Motor neuron (in vitro differentiated cells): ENCODE measurements at places on chromosomes 16 and 17.
A peak's percentile ranks its signal among the peaks of the same experiment; 100 is the strongest.

GRCh38 chr16:20853143-20853542 lies 46.8 kb downstream of the REXO5 start:
- ATAC-seq, result no peak

- peak; percentile 7 for ATAC-seq
These were observed 146.5 kb upstream of the PLCG2 start for GRCh38 chr16:81632392-81633146.

DNA sequence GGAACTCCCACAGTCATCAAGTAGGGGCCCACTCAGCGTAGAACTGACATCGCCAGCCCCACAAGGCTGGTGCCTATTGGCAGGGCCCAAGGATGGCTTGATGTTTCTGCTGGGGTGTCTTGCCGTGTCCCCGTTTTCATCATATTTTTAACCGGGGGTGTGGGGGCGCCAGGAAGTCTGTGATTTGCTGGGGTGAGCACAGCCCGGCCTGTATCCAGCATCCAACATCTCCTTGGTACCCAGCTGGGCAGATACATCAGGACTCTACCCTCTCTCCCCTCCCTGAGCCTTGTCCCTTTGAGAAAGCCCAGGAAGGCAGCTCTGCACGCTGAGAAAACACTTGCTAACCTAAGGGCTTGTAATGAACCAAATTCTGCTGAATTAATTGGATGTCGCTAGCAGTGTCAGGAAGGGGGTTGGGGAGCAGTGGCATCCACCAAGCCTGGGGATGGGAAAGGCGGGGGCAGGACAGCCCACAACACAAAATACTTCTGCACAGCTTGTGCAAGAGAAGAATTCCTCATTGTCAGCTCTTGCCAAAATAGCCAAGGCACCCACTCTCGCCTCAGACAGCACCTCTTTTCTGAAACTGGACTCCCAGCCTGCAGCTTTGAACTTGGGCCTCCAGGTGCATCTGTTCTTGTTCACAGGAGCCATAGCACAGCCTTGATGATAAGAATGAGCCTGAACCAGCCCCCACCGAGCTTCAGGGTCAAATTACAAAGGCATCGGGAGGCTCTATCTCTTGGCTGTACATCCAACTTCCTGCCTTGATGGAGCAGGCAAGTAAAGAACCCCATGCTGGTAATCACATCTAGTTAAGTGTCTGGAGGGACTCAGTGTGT lies 63.7 kb upstream of the LYRM9 start:
- no peak for ATAC-seq

- peak; percentile 80 for ATAC-seq
These were observed 123.5 kb upstream of the ZFHX3 start for GRCh38 chr16:73171380-73171779.

DNA sequence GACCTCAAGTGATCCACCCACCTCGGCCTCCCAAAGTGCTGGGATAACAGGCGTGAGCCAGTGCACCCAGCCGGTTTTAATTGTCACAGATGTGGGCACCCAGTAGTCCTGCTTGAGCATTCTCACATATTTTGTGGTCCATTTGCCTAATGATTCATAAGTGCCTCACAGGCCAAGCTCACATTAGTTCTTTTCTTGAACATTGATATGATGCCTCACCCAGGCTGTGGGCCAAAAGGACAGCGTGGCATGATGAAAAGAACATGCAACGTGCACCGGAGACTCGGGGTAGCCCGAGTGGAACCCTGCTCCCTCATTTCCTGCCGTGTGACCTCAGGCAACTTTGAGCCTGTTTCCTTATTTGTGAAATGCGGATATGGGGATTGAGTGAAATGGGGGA lies 181.9 kb downstream of the SNX29 start:
- no peak for ATAC-seq

GRCh38 chr16:24116046-24116776 lies 139.9 kb upstream of the CACNG3 start:
- ATAC-seq, result no peak

DNA sequence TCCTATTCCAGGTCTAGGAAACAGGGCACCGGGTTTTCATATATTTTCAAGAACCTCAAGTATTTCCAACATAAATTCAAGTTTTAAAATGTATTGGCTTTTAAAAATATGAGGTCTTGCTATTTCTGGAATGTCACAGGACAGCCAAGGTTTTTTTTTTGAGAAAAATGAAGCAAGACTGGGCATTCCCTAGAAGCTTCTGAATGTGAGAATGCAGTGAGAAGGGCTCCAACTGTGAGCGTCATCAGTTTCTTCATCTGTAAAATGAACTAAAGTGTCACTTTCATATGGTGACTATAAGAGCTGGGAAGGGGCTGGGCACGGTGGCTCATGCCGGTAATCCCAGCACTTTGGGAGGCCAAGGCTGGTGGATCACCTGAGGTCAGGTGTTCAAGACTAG lies 455.8 kb upstream of the MAF start:
- ATAC-seq, result no peak

DNA sequence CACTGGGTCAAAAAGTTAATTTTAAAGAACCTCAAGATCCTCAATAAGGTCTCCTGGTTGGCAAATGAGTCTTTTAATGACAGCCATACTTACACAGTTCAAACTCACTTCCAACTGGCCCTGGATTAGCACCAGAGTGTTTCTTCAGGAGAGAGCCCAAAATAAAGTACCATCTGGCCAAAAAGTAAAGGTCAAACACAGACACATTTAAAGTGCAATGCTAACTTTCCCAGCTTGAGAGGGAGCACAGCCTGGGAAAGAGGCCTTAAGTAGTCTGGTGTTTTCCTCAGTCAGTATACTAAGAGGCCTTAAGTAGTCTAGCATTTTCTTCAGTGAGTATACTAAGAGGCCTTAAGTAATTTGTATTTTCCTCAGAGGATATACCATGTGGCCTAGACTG lies 46.6 kb upstream of the ERN1 start:
- ATAC-seq, result no peak

DNA sequence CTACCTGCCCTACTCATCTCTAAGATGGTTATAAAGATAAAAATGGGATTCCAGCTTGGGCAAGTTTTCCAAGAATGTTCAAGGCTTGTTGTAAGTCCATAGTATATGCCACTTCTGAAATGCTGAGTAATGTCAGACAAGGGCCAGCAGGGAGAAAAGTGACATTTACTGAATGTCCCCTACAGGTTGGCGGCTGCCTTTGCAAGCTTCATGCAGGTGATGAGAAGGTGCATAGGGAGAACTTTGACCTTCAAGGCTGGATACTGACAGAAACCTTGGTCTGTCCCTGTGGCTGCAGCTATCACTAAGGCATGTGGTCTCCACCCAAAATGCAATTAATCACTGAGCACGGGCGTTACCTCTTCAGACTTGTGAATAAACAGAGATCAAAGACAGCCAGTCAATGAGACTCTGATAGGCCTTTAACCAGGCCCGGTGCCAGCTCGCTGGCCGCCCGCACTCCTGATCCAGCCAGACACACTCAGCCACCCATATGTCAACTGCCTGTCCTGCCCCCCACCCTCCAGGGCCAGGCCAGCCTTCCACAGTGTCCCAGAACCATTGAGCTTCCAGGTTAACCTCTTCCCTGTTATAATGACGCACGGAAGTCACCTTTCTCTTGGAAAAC lies 26.8 kb upstream of the AXIN2 start:
- peak; percentile 85 for ATAC-seq

DNA sequence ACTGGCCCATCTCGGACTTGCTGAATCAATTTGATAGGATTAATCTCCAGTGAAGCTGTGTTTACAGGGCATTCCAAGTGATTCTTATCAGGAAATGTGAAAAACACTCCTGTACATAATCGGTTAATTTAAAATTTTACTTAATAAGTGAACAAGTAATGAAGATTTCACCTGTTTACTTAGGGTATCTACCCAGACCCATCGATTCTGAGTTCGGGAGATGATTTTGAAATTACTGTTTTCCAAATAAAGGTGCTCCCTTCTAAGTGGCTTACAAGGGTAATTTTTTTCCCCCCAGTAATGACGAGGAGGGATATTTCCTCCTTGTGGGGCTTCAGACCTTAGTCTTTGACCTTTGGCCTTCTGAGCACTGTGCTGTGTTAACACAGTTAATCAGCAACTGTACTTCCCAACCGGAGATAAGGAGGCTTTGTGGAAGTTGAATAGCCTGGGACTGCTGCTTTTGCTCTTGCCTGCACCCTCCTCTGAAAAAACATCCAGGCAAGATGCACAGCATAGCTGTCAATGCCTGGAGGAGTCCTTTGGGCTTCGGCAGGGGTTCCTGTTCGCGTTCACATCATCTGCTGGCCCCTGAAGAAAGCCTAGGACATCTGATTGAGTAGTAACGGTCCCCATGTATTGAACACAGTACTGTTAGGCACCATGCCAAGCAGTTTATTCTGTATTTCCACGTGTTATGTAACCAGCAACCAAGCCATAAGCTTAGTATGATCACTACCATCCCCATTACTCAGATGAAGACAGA lies 1.8 kb downstream of the FAHD1 start:
- no peak for ATAC-seq

DNA sequence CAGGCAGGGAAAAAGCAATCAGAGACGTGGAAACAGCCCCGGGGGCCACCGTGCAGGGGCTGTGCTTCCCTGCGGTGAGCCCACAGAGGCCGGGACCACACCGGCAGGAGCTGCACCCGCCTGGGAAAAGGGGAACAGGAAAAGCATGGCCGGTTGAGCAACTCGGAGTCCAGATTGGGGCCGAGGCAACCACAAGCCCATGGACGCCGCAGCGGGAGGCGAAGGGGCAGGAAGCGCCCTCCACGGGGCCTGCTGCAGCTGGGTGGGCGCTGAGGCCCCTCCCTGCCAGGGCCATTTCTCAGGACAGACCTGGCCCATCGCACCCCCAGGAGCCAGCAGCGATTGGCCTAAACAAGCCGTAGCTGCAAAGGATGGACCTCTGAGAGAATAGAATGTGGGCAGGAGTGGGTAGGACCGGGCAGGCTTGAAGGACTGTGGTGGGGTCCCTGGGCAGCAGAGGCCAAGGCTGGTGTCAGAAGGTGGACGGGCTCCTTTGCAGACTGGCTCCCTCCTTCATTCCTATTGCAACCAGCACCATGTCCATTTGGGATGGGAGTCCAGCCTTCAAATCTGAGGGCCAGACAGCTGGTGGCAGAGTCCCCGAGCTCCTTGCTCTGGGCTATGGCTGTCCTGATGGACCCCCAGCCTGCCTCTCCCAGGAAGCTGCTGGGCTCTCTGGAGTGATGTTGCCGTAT lies 30.4 kb downstream of the COX4I1 start:
- ATAC-seq, result no peak

GRCh38 chr16:2324296-2324859 lies 16.1 kb downstream of the ABCA3 start:
- no peak for ATAC-seq

- peak; percentile 49 for ATAC-seq
These were observed 23.1 kb upstream of the C16orf78 start for GRCh38 chr16:49350265-49351095.

- no peak for ATAC-seq
These were observed 849 bp downstream of the CAPN15 start for GRCh38 chr16:528111-529011.

- ATAC-seq, result peak; percentile 53
These were observed 195.0 kb downstream of the FTO start for GRCh38 chr16:53898993-53899392.

DNA sequence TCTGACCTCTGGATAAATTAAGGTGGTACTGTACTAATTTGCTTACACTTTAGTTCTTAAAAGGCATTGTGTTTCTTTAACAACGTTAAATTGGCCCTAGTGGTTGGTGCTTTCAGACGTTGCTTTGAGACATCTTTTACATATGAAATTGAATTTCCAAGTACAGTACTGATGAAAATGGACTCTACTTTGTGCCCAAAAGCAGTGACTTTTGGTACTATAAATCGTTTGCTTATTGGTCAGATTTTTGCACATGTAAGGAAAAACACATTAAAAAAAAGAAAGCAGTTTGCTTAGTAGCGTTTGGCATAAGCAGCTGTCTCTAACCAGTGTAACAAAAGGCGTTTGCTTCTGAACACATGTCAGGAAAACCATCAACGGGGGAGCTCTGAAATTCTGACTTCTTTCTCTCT lies 139.6 kb downstream of the CDK5R1 start:
- no peak for ATAC-seq

GRCh38 chr17:12519956-12520594 lies 145.6 kb upstream of the MYOCD start:
- ATAC-seq, result no peak

GRCh38 chr17:77394540-77395295 lies 253.9 kb downstream of the SEC14L1 start:
- peak; percentile 4 for ATAC-seq

DNA sequence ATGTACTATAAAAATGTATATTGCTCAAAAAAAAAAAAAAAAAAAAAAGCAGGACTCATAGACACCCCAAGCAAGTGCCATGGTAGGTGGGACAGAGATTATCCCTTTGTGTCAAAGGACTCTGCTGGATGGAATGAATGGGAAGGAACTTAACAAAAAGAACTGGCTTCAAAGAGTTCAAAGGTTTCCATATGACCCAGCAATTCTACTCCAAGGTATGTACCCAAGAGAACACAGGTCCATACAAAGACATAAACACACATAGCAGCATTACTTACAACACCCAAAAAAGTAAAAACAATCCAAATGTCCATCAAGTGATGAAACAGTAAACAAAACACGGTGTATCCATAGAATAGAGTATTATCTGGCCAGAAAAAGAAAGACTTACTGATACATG lies 255.2 kb downstream of the SLC39A11 start:
- ATAC-seq, result no peak

GRCh38 chr16:11224894-11225676 lies 30.9 kb downstream of the SOCS1 start:
- ATAC-seq, result no peak

DNA sequence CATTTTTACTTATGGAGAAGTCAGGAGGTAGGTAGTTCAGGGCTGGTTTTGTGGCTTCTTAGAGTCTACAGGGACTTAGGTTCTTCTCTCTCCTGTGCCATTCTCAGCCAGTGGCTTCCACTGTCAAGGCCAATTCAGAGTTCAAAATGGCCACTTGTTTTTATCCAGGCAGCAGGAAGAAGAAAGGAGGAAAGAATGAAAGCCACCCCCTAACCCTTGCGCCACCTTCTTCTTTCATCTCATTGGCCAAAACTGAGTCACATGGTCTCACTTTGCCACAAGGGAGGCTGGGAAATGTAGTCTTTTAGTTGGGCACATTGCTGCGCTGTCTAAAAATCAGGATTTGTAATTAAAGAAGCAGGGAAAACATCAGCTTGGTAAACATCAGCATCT lies 60.8 kb upstream of the MED9 start:
- ATAC-seq, result peak; percentile 78

DNA sequence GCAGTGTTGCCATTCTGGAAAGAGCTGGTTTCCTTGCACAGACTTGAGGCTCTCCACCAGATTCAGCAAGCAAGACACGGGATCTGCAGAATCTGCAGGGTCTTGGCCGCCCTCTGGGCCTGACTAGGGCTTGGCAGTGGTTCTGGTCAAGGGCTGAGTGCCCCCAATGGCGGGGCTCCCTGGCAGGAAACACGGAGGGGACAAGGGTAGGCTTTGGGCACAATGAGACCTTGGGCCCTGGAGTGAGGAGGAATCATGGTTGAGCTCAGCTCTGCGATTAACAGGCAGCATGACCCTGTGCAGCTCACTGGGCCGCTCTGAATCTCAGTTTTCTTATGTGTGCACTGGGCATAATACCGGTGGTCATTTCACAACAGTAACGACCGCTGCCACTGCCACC lies 249.9 kb downstream of the GSG1L start:
- no peak for ATAC-seq

GRCh38 chr17:50465635-50466034 lies 3.0 kb downstream of the CHAD start:
- no peak for ATAC-seq
